8988T (cell line): ENCODE measurements at places on chromosomes 5 and 9.

DNA sequence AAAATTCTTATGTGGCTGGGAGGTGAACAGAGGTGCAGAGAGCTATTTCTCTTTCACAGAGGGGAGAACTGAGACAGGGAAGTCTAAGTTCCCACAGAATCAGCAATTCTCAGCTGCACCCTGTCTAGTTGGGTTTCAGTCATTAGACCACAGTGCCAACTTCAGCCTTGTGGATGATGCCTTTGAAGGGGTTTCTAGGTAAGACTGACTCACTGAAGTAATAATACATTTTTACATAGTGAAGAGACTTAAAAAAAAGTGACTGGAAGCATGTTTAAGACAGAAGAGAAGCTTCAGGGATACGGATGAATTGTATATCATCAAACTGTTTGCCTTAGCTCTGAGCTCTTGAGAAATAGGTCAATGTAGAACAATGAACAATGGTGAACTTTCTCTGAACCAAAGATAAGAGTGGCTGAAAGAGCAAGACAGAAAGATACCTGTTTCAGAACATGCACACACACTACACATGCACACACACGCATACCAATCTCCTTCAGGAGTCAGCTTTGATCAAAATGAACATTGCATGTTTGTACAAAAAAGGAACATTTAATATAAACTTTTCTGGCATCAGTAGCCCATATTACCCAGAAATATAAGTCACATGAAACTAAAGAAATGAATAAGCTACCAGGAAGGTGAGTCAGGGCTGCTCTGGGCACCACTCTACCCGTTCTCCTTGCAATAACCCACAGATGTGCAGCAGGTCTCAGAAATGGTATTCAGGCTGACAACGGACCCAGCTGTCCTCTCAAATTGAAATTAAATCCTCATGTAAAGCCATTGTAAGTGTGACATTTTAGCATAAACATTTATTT lies 12.6 kb upstream of the FYB1 start:
- no peak for DNase-seq

GRCh38 chr9:88672874-88673689 lies 138.1 kb downstream of the NXNL2 start:
- DNase-seq: no peak

DNA sequence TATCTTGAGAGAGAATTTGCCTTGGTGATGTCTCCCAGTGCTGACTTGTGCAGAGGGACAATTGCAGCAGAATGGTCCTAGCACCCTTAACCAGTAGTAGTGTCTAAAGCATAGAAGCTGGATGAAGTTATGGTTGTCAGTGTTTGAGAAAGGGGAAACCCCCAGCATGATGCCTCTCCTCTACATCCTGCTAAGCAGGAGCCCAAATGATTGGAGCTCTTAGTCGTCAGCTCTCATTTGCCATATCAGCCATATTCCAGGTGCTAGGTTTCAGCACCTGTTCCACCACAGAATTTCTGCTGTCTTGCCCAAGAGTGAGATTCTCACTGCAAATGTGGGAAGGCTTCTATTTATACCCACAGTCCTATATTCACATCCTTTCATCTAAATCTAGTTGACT lies 43.7 kb upstream of the RFX3 start:
- DNase-seq: no peak

- no peak for DNase-seq
These were observed 52.6 kb upstream of the TNC start for GRCh38 chr9:115170358-115171073.

DNA sequence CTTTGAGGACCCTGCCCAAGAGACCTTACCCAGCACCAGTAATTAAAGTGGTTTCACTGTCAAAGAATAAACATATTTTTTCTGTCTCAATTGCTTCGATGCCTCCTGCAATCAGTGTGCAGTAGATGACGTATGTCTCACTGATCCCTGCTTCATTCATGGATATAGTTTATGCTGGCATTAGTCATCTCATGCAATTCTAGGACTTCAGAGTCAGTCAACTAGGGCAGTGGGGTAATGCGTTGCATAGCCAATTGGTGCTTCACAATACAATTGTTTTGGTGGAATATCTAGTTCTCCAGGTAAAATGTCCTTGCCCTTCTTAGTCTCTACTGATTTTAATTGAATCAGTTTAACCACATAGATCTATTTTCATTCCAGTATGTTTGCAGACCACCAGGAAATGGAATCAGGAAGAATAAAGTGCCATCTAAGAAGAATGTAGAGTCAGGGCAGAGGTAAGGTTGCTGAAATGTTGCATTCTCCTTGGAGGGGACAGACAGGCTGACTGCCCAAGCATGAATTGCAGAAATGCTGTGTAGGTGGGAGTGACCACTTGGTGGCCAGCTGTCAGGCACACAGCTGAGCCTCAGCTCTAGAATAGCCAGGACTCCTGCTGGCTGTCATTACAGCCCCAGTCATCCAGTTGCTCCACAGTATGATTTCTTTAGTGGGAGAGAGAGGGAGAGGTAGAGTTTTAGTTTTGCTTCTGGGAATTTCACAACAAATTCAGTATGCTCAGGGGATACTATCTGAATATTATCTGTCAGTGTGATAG lies 73.5 kb upstream of the MEGF10 start:
- DNase-seq: no peak

DNA sequence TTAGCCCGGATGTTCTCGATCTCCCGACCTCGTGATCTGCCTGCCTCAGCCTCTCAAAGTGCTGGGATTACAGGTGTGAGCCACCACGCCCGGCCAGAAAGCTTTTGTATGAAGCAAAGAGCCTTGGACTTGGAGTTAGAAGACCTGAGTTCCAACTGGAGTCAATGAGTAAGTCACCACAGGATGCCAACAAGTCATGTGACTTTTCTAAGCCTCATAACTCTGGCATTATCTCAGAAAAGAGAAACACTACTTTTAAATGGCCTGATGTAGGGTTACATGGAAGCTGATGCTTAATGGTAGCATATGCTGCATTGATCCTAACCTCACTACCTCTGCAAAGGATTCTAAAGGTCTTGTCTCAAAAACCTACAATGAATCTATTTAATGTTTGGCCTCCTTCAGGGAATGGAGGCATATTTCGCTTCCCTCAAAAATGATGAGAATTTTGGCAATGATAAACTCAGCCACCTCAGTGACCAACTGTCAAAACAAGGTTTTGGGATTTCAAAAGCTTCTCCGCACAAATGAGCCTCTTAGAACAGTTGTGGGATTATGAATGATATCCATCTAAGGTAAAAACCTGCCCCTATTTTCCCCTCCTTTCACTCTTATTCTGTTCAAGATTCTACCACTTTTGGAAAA lies 236.8 kb downstream of the ACTL7B start:
- DNase-seq: no peak

DNA sequence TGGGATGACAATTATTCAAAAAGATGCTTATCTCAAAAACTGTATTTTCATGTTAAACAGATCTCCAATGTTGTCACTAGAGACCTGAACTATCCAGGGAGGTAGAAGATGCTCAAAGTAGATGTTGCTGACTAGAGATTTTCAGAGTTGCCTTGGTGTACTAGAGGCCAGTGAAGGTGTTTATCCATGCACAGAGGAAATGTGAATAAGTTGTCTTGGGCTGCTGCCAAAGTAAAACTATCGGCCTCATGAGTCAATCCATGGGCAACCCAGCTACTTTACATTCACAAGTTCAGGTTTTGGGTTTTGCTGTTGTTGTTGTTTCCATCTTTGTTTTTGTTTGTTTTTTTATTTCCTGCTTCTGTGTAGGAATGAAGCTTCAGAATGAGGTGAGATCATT lies 141.1 kb upstream of the RANBP3L start:
- DNase-seq: no peak

- peak; percentile 59 for DNase-seq
These were observed 2.1 kb upstream of the PRDM12 start for GRCh38 chr9:130662099-130662969.

DNA sequence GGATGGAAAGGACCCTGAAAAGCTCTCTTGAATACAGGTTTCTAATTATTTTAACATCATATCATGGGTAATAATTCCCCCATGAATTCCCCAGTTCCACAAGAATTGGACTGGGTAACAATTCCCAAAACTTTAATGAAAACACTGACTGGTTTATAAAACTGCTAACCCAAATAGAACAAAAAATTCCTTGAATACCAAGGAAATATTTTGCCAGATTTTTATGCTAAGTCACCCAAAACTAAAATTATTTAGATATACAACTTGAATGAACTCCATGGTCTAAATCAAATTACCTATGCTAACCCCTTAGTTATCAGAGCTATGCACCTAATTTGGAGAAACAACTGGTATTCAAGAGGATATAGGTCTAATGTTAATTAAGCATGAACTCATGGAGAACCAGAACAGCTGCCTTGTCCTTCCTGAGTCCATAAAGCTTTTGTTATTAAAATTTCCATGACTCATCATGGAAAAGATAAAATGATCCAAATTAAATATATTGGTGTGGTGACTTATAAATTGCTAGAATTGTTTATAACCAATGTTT lies 164.9 kb upstream of the TUT7 start:
- DNase-seq: no peak

- no peak for DNase-seq
These were observed 51.9 kb downstream of the TGFBI start for GRCh38 chr5:136080483-136081216.
